ENCODE measurements at places on chromosomes 7 and 10.
A peak's percentile ranks its signal among the peaks of the same experiment; 100 is the strongest.

- DNase-seq, result no peak
These were observed 107.9 kb upstream of the FAM180A start for GRCh38 chr7:135856356-135857144.

DNA sequence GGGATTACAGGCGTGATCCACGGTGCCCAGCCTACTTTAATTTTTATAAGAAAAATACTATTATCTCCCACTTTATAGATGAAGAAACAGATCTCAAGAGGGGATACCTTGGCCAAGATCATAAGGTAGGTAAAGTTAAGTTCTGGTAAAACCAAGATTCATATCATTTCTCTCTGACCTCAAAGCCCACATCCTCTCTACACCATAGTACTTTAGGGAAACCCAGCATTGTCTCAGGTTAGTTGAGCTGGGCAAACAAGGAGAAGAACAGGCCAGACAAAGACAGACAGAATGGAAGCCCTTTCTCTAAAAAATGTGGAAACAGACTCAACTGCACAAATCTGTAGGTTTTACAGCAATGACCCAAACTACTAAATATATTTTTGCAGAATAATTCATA is 197.7 kb upstream of the FRMD4A start:
- no peak for DNase-seq

DNA sequence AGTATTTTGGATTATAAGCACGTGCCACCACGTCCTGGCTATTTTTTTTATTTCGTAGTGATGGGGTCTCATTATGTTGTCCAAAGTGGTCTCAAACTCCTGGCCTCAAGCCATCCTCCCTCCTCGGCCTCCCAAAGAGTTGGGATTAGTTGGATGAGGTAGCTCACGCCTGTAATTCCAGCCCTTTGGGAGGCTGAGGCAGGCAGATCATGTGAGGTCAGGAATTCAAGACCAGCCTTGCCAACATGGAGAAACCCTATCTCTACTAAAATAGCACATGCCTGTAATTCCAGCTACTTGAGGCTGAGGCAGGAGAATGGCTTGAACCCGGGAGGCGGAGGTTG is 21.8 kb upstream of the YWHAG start:
- no peak for DNase-seq

GRCh38 chr7:140229101-140229525 is 52.3 kb upstream of the KDM7A start:
- DNase-seq, result no peak

DNA sequence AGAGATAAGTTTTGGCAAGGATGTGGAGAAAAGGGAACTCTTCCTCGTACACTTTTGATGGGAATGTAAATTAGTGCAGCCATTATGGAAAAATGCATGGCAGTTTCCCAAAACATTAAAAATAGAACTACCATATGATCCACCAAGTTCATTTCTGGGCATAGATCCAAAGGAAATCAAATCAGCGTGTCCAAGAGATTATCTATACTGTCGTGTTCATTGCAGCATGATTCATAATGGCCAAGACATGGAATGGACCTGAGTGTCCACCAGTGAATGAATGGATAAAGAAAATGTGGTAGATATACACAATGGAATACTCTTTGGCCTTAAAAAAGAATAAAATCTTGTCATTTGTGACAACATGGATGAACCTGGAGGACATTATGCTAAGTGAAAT is 70.3 kb upstream of the RSU1 start:
- no peak for DNase-seq

GRCh38 chr7:12494687-12495024 is 75.9 kb upstream of the SCIN start:
- no peak for DNase-seq

DNA sequence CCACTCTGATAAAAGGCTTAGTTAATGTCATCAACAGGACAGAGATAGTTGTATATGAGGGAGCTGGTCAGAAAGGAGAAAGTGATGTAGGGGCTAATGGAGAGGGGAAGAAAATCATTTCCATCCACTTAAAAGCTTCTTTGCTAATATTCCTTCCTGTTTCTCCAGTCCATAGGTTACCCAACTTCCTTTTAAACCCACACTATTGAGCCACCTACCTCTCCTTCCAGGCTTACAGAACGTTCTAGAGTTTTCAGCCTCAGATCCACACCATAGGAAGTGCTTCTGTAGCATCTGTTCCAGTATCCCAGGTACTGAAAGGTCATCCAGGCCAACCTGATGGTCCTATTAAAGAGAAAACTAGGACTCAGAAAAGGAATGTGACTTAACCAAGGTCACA is 28.2 kb downstream of the STRIP2 start:
- no peak for DNase-seq

DNA sequence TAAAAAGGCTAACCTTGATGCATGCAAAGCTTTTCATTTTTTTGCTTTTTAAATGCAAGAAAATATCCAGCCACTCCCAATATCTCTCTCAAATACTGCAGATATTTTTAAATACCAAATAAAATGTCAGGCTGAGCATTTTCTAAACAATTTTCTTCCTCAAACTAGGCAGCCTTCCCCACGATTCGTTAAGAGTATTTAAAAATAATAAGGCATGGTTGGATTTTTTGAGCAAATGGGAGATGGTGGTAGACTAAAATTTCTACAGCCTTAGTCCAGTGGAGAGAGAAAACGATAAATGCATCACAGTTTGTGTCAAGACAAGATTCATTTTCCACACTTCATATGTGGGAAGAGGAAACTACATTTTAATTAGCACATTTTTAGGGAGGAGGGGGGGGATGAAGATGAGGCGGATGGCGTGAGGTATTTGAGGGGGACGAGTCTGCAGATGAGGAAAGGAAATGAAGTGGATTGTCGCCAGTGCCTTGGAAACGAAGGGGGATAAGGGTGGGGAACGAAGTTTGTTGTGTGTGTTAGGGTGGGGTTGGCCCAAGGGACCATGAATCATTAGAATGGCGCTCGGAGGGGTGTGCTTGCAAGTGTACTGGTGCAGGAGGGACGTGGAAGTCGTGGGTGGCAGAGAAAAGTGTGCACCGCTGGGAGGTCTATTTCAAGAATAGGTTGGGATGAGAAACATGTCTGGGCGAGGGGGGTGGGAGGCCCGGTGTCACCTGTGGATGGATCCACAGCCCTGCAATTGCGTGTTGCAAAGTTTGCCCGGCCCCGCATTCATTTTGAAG is 1.2 kb upstream of the ADD3 start:
- no peak for DNase-seq

DNA sequence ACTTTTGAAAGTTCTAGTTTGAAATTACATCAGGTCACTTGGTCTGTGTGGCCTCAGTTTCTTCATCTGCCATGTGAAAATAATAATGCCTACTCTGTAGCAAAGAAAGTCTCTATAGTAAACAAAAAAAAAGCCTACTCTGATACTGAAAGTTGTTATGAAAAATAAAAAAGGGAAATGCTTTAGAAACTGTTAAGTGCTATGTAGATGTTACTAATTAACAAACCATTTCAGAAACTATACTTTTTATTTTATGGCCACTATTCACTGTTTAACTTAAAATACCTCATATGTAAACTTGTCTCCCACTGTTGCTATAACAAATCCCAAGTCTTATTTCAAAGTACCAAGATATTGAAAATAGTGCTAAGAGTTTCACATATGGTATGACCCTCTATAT is 50.6 kb downstream of the CFTR start:
- no peak for DNase-seq

DNA sequence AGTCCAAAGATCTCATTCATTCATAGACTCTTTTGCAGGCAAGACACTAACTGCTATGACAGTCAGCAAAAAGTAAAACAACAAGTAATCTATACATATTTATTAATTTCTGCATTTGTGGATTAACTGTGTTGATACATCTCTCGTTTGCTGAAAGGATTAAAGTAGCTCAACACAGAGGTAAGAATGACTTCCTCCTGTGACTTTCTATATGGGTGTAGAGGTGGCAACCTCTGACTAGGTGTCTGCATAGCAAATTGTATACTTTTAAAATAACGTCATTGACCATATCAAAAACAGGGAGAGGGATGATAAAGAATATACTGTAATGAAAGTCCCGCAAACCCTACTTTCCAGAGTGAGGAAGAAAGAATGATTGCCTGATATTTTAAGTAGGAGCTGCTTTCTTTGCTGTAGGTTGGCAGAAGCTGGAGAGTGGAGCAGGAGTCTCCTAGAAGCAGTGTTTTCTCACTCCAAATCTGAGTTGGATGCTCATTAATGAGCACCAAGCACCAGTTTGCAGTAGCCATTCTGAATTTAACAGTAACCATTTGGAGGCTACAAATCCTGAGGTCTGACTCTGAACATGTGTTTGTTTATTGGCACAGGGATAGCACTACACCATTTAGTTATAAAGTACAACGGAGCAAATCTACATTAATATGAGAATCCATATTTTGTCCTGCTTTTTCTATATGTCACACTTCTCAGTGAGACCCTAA is 9.2 kb upstream of the LRRN3 start:
- DNase-seq, result no peak

- no peak for DNase-seq
These were observed 75.0 kb upstream of the AFAP1L2 start for GRCh38 chr10:114479307-114479706.

GRCh38 chr7:38217672-38218071 is 39.6 kb downstream of the STARD3NL start:
- no peak for DNase-seq

- DNase-seq, result no peak
These were observed 56.9 kb downstream of the ZNF727 start for GRCh38 chr7:64101943-64102655.

- no peak for DNase-seq
These were observed 6.5 kb downstream of the RGS10 start for GRCh38 chr10:119535837-119536507.

GRCh38 chr10:67110286-67110685 is 184.4 kb downstream of the LRRTM3 start:
- DNase-seq, result no peak

DNA sequence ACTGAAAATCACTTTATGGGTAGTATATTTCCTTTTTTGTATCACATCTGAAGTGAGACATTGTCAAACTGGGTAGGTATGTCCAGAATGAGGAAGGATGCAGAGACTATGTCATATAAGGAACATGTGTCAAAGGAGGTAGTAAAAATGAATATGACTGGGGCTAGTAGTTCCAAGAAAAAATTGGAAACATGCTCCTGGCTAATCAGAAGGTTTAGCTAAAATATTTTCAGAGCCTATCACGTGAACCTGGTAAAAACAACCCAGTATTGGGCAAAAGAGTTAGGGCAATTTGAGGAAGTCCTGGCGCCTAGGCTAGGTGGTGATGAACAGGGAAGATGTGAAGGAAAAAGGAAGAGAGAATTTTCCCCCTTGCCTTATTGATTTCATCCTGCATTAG is 26.4 kb downstream of the ENTPD1 start:
- peak; percentile 62 for DNase-seq

GRCh38 chr10:89332123-89332633 is 4.4 kb downstream of the IFIT3 start:
- DNase-seq, result peak; percentile 31

- DNase-seq, result peak; percentile 89
These were observed 666 bp upstream of the MAP3K8 start for GRCh38 chr10:30433306-30433729.

DNA sequence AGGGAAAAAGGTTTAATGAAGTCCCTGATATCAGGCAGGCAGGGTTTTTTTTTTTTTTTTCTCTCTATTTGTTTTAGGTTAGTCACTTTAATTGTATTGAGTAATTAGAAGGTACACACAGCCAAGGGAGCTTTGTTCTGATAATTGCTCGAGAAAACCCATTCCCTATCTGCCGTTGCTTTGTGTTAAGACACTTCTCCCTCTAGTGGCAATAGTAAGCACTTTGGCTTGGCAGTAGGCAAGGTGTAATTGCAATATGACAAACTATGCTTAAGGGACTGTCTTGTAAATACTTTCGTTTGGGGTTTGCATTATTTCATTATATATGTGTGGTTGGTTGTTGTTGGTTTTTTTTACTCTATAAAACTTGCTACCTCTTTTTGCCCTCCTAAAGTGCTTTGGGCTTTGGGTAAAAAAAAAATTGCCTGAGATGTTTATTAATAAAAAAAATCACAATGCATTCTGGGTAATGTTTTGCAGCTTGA is 113.4 kb downstream of the BTRC start:
- peak; percentile 78 for DNase-seq

- DNase-seq, result peak; percentile 73
These were observed 272.6 kb downstream of the FGFR2 start for GRCh38 chr10:121325490-121326231.

- no peak for DNase-seq
These were observed at the start of gene INSYN2A for GRCh38 chr10:127196282-127197153. INSYN2A (minus strand) TSS chr10:127196591; CDS start chr10:127176395, 20,196 bp downstream.

DNA sequence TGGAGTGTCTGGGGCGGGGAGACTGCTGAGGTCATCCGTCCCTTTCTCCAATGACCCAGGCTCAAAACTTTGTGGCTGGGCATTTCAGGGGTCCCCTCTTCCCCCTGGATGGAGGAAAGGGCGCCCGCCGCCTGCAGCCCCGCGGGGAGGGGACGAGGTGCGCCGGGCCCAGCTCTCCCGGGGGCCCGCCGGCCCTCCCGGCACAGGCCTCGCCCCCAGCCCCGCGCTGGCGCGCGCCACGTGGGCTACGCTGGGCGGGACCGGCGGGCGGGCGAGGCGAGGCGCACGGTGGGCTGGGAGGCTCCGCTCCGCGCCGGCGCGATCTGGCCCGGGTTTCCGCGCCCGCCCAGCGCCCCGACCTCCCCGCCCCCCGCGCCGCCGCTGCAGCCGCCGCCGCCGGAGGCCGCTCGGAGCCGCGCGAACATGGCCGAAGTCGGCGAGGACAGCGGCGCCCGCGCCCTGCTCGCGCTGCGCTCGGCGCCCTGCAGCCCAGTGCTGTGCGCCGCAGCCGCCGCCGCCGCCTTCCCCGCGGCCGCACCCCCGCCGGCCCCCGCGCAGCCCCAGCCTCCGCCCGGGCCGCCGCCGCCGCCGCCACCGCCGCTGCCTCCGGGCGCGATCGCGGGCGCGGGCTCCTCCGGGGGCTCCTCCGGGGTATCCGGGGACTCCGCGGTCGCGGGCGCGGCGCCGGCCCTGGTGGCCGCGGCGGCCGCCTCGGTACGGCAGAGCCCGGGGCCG is at the start of gene FOXK1:
Gene FOXK1 (plus strand): TSS at position 410 of the 735 bp plus-strand sequence. CDS start 14 bp downstream, at position 424.
- peak; percentile 33 for DNase-seq

GRCh38 chr7:142807855-142808460 is 37.2 kb downstream of the PRSS2 start:
- DNase-seq, result no peak

DNA sequence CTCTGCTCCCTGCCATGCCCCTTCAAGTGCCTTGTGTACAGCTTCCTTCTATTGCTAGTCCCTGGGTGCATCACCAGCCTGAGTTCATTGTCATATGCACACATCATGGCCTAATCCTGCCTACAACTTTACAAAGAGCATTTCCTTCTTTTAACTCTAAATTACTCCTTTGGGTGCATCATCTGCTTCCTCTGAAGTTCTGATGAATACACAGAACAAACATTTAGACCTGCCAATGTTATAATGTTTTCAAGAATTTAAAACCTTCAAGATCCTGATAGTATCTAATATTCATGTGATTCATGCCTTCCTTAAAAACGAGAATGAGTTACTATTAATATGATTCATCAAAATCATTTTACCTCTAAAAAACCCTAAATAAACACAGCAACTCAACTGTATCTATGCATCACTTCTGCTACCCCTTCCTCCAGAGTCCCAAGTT is 357.1 kb downstream of the MAGI2 start:
- DNase-seq, result peak; percentile 42

GRCh38 chr7:78379148-78379547 is 580.6 kb downstream of the PHTF2 start:
- no peak for DNase-seq
